ENCODE measurements at places on chromosomes 2 and 18. TPM values are rescaled to one million over a fixed set of nuclear protein-coding genes. Genes with fewer than 3 reads are reported as not detected.

GRCh38 chr2:207155516-207156444 lies 10.0 kb downstream of the KLF7 start:
- DNase-seq = no peak

- DNase-seq = no peak
These were observed 215.4 kb downstream of the CMPK2 start for GRCh38 chr2:6650311-6650710.

DNA sequence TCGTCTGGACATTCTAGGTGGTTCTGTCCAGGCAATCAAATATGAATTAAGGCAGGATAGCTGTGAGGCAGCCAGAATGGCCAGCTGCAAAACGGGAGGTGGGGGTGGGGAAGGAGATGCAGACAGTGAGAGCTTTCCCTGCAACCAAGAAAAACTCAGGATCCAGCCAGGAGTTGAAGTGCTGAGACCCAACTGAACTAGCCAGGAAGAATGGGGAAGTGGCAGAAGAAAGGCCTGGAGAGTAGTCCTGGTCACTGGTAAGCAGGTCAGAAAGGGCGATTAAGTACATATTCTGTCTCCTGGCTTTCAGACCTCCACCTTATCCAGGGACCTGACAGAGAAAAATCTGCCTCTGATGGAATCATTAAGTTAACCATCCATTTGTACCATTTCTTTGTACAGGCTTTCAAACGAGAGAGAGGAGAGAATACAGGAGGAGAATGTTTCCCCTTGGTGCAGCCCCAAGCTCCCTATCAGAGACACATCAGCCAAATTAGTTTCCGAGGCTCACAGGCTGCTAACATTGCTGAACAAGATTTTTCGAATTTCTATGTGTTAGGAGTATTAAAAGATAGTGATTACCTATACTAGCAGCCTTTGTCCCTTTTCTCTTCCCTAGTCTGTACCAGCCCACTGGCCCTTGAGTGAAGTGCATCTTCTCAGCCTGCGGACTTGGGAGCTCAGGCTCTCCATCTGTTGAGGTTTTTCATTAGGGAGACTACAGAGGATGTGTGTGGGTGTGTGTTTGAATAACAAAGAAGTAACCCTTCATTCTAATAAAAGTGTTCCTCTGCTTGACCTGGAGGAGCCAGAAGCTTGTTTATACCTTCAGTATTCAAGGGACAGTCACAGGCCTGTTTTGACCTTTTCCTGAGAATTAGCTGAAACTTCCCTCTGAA lies 12.5 kb upstream of the HOXD1 start:
- DNase-seq = no peak

DNA sequence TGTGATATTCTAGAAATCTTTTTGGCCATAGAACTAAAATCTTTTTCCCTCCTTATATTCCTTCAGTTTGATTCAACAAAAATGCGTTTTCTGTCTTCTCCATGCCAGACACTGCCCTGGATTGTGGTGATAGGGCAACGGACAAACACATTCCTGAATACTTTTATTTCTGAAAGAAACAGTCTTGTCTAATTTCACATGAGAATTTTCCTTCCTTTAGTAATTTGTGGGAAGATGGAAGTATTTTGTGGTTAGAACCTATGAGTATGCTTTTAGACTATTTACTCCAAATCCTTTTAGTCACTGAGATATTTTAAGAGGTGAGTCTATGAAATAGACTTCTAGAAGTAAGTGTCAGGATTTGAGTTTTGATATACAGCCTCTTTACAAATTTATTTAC lies 49.6 kb downstream of the COL5A2 start:
- peak; percentile 91 for DNase-seq

TMEM198 gene
- total RNA-seq = 0.18 TPM

GRCh38 chr2:153163055-153163454 lies 315.5 kb downstream of the RPRM start:
- DNase-seq = no peak

ZSWIM2 gene
- total RNA-seq = not detected

GRCh38 chr2:223008162-223008561 lies 43.8 kb upstream of the KCNE4 start:
- peak; percentile 77 for DNase-seq

UNC80 gene
- not detected for total RNA-seq

KIF1A gene
- total RNA-seq = under 0.01 TPM

GRCh38 chr2:160816916-160817499 lies 323.4 kb upstream of the RBMS1 start:
- no peak for DNase-seq

EVX2 gene
- total RNA-seq = not detected

DNA sequence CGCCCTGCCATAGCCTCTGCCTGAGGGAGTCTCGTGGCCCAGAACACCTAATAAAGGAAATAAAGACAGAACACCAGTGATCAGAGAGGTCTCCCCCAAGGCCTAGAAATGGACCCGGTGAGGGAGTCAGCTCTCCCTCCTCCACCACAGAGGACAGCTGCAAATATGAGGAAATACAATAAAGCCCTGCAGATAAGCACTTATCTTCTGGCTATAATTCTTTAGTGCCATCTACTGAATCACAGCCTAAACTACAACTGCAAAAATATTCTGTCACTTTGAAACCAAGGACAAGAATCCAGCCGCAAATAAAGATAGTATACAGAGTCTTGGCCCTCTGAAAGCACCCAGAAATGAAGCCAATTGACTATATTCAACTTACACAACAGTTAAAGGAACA lies 42.4 kb upstream of the TACR1 start:
- peak; percentile 43 for DNase-seq

MOB4 gene
- total RNA-seq = 69.4 TPM

GRCh38 chr2:446303-446874 lies 158.5 kb upstream of the ALKAL2 start:
- no peak for DNase-seq

DNA sequence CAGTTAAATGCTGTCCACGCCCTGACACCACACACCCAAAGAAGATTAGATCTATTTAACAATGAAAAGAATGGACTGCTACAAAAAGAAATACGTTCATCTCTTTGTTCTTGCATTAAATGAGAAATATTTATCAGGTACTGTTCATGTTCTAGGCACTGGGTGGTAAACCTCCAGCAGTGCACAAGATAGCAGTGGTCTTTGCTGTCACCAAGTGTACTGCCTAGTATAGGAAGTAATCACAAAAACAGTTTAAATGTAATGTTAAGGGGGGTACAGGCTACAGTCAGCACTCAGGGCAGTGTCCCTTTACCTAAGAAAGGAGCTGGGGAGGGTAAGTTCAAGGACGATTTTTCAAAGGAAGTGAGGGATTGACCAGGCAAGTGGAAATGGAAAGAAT lies 443.6 kb downstream of the PARD3B start:
- DNase-seq = no peak

NEB gene
- under 0.01 TPM for total RNA-seq

- DNase-seq = peak; percentile 69
These were observed 45.5 kb upstream of the CAB39 start for GRCh38 chr2:230666885-230667712.

- no peak for DNase-seq
These were observed 2.2 kb upstream of the CAD start for GRCh38 chr2:27214941-27215340.
